ENCODE measurements at places on chromosomes 12 and 14. TPM values are rescaled to one million over a fixed set of nuclear protein-coding genes. Genes with fewer than 3 reads are reported as not detected.

CAPZA3 gene
- total RNA-seq, result not detected

CCDC38 gene
- total RNA-seq, result 0.09 TPM

MUCL1 gene
- not detected for total RNA-seq

PNN gene
- 131 TPM for total RNA-seq

OR10G2 gene
- total RNA-seq, result not detected

RNU4-1 gene
- 5,368 TPM for total RNA-seq

MEG3 gene
- total RNA-seq, result not detected

CDC42BPB gene
- 103 TPM for total RNA-seq

MYF5 gene
- total RNA-seq, result not detected

DNA sequence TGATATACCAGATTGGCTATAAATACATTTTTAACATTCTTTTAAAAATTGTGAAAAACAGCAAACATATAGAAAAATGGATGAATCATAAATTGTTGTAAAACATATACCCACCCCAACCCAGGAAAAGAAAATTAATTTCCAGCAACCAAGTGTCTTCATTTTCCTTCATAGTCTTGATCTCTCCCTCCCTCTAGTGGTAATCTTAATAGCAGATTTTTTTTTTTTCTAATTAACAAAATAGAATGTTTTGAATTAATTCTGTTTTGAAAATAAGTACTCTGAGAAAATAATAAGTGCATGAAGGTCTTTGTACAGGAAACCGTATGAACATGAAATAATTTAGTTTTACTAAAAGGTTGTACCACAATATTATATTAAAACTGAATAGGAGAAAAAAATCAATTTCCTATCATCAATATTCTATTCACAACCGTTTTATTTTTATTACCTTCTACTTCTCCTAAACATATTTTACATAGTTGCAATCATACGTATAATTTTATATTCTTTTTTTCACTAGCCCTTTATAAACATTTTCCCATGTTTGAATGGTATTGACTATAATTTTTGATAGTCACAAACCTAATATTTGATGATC lies 7.0 kb downstream of the ETNK1 start:
- no peak for DNase-seq

GRCh38 chr12:54431911-54432814 lies 13.1 kb upstream of the ITGA5 start:
- DNase-seq, result no peak

DNA sequence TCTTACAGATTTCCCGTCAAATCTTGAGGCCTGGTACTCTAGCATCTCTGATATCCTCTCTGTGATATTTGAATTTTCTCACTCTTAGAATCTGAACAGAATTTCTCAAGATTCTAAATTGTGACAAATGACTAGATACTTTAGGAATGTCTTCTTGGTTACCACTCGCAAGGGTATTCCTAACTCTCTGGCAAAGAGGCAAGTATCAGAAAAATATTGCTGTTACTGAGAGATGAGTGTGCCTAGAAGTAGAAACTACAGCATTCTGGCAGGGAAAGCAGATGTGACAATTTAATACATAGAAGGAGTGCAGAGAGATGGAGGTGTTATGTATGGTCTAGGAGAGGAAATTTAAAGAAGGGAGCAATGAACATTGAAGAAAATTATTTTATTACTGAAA lies 467.8 kb downstream of the LRIG3 start:
- no peak for DNase-seq

- DNase-seq, result no peak
These were observed 908 bp upstream of the CDKL1 start for GRCh38 chr14:50397390-50398188.

GRCh38 chr14:71061458-71061857 lies 154.2 kb downstream of the PCNX1 start:
- DNase-seq, result no peak

GRCh38 chr12:101968770-101969169 lies 91.4 kb downstream of the DRAM1 start:
- no peak for DNase-seq

DNA sequence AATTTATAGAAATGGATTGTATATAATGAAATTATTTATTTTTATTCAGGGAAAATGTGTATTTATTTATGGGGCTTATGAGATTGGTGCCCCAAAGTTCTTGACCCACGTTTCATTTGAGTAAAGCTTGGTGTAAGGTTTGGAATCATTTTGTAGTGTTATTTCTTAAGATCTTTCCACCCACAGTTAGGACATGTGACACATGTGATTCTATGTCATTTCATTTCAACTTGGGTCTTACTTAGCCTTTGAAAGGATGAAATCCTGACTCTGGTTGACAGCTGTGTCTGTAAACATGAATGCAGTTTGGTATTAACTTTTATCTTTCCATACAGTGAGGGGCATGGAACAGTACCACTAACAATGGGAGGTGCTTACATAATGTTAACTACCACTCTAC lies 51.7 kb downstream of the FLRT2 start:
- no peak for DNase-seq

- no peak for DNase-seq
These were observed 15.2 kb downstream of the FBXO33 start for GRCh38 chr14:39417014-39417413.

- no peak for DNase-seq
These were observed 17.7 kb upstream of the PGF start for GRCh38 chr14:74973003-74973653.

- DNase-seq, result no peak
These were observed 2.6 kb upstream of the PRKAB1 start for GRCh38 chr12:119665164-119665929.

GRCh38 chr12:96886998-96887677 lies 19.9 kb upstream of the NEDD1 start:
- no peak for DNase-seq

DNA sequence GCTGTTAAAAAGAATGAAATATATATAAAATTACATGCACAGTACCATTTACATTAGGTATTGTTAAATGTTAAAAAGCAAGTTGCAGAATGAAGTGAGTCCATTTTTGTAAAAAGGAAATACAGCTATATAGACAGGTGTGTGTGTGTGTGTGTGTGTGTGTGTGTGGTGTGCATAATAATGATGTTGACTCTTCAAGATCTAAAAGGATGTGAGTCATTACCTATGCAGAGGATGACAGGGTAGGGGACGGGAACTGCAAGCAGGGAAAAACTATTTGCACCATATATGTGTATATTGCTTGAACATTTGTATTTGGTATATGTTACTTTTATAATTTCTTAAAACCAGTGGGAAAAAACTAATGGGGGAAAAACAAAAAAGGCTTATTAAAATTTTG lies 3.1 kb downstream of the C14orf39 start:
- no peak for DNase-seq

DNA sequence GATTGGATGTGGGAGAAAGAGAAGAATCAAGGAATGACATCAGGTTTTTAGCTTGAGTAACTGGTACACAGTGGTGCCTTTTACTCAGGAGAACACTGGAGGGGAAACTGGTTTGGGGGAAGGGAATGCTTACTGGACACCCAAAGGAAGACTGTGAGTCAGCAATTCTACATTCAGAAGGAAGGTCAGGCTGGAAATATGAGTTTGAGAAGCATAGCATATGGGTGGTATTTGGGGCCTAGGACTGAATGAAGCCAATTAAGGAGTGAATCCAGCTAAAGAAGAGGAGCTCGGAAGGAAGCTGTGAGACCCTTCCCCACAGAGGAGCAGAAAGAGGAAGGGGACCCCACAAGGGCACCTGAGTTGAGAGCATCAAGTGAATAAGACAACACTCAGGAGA lies 35.4 kb downstream of the DMAC2L start:
- DNase-seq, result no peak

GRCh38 chr12:116590561-116590960 lies 31.4 kb downstream of the MAP1LC3B2 start:
- no peak for DNase-seq

DNA sequence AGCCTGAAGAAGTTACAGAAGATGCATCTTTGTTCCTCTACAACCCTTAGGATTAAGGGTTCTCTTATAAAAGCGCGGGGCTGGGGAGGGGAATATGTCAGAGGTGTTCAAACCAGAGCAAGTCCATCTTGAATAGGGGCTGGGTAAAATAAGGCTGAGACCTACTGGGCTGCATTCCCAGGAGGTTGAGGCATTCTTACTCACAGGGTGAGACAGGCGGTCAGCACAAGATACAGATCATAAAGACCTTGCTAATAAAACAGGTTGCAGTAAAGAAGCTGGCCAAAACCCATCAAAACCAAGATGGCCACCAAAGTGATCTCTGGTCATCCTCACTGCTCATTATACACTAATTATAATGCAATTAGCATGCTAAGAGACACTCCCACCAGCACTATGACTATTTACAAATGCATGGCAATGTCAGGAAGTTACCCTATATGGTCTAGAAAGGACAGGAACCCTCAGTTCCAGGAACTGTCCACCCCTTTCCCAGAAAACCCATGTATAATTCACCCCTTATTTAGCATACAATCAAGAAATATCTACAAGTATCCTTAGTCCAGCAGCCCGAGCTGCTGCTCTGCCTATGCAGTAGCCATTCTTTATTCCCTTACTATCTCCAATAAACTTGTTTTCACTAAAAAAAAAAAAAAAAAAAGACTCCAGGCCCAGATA lies 108.1 kb upstream of the FOXN3 start:
- DNase-seq, result no peak

- DNase-seq, result no peak
These were observed 52.6 kb downstream of the EIF2S3B start for GRCh38 chr12:10558301-10558700.

DNA sequence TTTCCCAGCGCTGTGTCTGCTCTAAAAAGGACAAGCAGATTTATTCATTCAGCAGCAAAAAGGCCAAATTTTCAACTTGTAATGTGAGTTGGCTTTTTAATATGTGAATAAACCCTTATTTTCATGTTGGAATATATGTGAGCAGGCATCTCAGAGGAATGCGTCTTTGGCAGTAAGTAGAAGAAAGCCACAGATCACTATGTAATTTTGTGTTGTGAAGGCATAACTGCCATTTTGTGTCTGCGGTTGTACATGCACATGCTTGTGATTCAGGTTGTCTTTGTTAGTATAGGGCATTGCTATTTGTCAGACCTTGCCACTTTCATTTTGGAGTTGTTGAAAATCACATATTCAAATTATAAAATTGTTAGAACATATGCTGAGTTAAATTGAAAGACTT lies 398.8 kb upstream of the RGS6 start:
- DNase-seq, result no peak

DNA sequence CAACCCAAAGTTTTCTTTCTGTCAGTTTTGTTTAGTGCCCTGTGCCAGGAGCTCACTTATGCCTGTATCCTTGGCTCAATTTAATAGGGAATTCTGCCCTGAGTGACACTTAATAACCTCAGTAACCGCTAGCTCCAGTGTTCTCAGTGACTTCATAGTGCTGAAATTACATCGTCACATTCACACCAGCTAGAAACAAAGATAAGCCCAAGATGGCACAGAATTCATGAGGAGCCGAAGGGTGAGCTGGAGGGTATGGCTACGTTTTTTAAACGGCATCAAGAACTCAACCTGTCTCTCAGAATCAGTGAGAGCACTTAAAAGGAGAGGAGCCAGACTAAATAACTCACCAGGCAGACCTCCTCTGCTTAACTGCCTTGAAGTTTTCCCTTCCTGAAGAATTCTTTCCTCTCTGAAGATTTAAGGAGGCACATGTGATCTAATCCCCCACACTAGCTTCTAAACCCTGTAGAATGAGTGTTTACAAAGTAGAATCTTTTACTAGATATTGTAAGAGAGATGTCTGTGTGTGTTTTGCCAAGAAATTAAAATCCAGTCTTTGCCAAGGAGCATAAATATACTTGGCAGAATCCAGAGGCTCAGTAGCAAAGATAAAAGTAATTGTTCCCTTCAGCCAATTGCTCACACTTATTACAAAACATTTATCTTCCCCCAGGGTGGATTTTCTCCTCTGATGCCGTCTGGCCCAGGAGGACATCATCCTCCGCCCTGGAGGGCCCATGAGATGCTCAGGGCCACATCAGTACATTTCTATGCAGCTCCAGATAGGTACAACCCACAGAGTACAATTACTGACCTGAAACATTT lies 37.3 kb downstream of the PTGER2 start:
- no peak for DNase-seq

DNA sequence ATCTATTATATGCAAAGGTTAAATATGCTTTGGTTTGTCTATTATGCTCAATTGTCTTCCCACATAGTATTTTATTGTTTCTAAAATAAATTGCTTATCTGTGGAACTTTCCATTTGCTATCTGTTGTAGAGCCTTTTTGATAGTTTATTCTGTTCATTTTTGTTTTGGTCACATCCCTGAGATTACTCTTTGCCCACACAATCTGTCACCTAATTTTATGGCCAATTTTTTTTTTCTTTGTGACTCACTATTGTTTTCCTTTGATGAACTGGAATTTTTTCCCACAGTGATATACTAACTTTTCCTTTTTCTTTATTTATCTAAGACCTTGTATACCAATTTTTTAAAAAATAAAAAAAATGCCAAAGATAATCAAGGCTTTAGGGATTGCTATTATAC lies 61.1 kb downstream of the RASSF9 start:
- DNase-seq, result no peak

GRCh38 chr14:68596701-68597100 lies 196.2 kb downstream of the ZFP36L1 start:
- no peak for DNase-seq

DNA sequence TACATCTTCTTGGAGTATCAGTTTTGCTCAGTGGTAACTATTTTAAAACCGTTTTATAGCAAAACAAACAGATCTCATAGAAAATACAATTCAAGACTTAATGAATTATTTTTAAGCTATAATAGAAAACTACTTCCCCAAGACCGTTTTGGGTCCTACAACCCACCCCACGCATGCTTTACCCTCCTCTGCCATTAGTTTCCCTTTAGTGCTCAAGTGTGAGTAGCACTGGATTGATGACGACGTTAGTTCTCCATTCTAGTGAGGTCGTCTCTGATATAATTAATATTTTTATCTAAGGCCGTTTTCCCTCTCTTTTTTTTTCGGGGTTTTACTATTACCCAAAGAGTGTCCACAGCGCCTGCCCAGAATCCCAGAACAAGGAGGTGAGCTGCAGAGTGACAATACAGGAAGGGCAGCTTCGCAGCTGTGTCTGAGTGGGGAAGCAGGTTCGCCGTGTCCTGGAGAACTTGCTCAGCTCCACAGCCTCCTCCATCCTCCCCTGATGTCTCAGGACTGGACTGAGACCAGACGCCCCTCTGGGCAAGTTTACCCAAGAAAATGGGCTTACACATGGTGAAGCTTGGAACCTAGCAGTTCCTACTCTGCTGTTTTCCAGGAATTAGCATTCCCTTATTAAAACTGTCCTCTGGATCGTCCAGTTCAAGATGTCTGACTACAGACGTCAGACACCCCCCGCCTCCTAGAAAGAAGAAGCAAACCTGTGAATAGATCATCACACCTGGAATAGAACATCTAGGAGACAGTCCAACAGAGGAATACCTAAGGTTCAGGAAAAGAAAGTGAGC lies 31.9 kb upstream of the MON2 start:
- DNase-seq, result no peak

- DNase-seq, result no peak
These were observed 28.2 kb upstream of the PEX5 start for GRCh38 chr12:7161327-7161726.
